CD8-positive, alpha-beta T cell (primary cell): ENCODE measurements at places on chromosomes 6 and 20. TPM values are rescaled to one million over a fixed set of nuclear protein-coding genes. Genes with fewer than 3 reads are reported as not detected.

TRDN gene
- total RNA-seq, result not detected

AURKA gene
- total RNA-seq, result 0.81 TPM

PDYN gene
- total RNA-seq, result not detected

CFB gene
- 1.3 TPM for total RNA-seq

DNA sequence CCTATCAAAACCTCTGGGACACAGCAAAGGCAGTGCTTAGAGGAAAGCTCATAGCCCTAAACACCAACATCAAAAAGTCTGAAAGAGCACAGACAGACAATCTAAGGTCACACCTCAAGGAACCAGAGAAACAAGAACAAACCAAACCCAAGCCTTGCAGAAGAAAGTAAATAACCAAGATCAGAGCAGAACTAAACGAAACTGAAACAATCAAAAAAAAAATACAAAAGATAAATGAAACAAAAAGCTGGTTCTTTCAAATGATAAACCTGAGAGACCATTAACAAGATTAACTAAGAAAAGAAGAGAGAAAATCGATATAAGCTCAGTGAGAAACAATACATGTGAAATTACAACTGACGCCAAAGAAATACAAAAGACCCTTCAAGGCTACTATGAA lies 34.8 kb upstream of the RUNX2 start:
- DNase-seq, result no peak

DNA sequence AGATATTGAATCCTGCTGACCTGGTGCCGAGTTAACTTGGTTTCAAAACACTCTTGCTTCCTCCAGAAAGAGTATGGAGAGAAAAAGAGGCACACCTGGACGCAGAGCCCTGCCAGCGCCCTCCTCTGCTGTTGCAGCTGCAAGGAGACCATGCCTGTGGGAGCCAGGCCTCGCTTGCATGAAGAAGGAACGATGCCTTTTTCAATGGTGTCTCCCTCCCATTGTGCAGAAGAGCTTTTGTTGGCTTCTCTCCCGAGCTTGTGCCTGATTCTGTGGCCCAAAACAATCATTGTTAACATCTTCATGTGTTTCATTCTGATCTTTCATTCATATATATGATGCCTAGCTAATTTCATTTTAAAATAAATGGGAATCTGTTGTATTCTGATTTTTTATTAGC lies 98.1 kb downstream of the FAM120B start:
- no peak for DNase-seq

GRCh38 chr6:34239893-34240292 lies 3.2 kb downstream of the HMGA1 start:
- no peak for DNase-seq

DNA sequence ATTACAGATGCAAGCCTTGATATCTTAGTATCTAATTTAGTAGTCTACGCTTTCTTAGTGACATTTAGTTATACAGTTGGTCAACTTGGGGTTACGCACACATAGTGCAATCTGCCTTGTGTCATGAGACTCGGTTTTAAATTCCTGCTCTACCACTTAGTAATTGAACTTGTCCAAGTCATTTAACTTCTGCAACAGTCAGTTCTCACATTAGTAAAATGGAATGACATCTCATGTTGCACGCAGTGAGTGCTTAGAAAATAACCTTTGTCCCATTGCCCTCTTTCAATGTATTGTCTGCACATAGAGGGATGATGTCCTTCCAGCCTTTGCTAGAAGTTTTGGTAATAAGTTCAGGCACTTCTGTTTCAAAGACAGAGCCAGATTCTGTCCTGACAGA lies 48.6 kb downstream of the TMEM170B start:
- DNase-seq, result no peak

DNA sequence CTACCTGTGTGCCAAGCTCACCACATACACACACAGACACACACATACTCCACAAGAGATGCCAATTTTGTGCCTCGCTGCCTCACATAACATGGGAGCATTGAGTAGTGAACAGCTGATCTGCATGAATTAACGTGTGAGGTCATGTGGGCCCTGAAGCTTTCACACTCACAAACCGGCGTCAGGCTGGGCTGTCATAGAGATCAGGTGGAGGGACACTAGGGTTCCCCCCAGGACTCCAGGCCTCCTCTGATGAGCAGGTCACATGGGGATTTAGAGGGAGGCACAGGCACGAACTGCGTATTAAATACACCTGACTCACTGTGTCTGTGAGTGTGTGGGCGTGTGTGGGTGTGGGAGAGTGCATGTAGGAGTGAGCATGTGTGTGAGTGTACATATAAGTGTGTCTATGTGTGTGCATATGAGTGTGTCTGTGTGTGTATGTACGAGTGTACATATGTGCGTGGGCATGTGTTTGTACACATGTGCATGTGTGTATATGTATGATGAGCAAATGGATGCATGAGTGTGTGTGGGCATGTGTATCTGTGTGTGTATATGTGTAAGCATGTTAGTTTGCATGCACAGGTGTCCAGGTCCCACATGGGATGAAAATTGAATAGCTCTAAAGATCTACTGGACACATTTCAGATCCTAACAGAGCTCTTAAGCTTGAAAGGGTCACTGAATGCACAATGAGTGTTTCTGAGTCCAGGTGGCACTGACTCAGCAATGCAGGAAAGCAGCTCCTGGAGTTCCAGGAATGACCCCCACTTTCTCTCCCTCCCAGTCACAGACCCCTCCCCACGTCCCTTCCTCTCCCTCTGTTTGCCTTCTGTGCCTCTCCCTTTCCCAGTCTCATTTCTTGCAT lies 336.6 kb downstream of the PREX1 start:
- DNase-seq, result no peak

DNA sequence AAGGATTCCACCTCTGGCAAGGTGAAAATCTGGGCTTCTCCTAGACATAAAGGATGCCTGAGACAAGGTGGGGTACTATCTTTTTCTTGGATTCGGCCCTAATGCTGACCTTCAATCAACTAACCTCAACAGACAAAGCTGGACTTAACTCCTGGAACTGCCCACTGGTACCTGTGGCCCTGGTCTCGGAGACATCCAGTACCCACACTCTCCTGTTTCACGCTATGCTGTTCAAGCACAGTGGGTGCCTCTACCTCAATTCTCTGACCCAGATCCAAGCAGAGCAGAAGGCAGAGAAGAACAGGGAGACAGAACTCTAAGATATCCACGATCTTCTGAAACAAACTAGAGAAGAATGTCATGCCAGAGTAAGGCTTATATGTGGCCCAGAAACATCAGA lies 189.8 kb upstream of the FOXQ1 start:
- no peak for DNase-seq

- no peak for DNase-seq
Observed at GRCh38 chr6:44044154-44044539, 83.1 kb downstream of the MRPL14 start.

- DNase-seq, result no peak
Observed at GRCh38 chr6:39211183-39211582, 18.1 kb downstream of the KCNK5 start.

DNA sequence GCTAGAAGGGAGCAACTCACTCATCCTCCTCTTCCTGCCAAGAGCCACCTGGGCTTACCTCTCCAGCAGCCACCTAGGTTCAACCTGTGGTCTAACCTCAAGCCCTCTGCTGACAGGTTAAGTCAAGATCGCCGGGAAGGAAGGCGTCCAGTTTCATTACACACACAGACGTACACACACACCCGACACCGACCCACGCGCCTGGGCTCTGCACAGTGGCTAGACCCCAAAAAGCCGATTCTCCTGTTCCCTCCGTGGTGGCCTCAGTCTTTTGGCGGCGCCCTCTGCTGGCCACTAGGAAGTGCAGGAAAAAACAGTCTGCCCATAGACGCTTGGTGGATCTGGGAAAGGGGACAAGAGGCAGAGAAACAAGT lies 52.8 kb downstream of the MRPL14 start:
- DNase-seq, result peak; percentile 49

- no peak for DNase-seq
Observed at GRCh38 chr6:158560836-158561320, 987 bp downstream of the TMEM181 start.

- no peak for DNase-seq
Observed at GRCh38 chr6:149492798-149493343, 8.1 kb upstream of the ZC3H12D start.

DNA sequence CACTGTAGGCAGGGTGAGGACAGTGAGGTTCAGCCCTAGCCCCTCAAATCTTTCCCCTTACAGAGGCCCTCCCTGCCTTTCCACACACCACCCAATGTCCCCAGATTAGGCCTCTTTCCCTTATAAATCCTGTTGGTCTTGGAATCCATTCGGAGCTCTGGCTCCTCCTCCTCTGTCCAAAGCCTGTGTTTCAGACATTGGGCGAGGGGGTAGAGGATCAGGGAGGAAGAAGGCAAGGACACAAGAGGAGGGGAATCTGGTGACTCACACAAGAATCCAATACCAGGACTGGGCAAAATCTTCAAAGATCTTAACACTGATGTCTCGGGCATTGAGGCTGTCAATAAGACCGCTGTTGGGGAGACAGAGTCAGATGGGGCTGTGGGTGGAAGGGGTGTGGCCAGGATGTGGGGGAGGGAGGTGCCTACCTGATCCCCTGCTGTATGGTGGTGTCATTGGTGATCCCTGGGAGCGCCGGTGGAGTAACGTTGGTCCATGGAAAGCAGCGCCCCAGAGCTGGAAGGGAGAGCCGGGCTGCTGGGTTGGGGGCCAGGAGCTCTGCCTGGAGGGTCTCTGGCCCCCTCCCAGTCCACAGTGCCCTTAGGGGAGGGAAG lies 7.6 kb downstream of the SLC44A4 start:
- DNase-seq, result no peak
